ENCODE measurements at places on chromosomes 12 and 14.

- no peak for DNase-seq
These were observed 80.8 kb downstream of the CRACR2A start for GRCh38 chr12:3672113-3672509.

DNA sequence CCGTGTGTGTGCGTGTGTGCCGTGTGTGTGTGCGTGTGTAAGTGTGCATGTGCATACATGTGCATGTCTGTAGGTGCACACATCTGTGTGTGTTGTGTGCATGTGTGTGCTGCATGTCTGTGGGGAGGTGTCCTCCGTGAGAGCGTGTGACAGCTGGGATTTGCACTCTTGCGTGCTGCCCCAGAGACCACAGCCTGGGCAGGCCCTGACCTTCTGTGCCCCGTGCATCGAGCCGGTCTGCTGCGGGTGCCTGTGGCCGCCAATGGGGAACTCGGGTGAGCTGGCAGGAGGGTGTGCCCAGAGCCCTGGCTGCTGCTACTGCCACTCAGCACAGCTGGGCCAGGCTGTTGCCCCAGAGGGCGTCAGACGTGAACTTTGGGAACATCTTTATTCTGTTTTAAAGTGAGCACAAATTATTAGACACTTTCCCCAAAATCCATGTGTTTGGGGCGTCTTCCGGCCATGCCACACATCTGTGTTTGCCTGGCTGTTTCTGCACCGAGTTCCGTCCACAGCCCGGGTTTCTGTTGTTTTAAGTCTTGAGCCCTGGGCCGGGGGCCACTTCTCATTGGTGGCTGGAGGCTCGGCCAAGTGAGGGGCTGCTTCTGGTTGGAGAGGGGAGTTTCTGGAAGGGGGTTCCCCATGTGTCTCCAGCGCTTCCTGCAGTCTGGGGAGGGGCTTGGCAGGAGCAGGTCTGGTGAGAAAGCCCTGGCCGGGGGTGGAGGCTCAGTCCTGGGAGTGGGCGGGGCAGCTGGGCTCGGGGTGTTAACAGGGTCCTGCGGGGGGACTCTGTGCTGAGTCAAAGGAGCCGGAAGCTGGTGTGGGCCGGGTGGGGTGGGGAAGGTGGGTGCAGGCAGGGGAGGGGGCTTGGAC, 7.6 kb downstream of the CEP170B start:
- DNase-seq: no peak

DNA sequence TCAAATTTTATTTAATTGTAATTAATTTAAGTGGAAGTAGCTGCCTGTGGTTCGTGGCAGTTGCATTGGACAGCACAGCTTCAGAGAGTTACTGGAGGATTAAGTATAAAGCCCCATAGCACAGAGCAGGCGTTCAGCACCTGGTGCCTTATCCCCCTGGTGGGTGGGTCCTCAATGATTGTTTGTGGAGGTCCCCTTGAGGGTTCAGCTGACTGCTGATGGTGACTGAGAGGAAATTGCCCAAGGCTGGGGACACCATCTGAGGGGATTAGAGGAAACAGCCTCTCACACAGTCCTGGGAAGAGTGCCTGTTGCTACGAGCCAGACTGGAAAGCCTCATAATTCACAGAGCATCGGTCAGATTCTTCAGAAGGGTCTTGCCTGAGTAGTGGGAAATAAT, 83.4 kb upstream of the NOS1 start:
- DNase-seq: no peak

GRCh38 chr14:60161196-60162107, 3.7 kb downstream of the DHRS7 start:
- no peak for DNase-seq

- DNase-seq: no peak
These were observed 302.7 kb downstream of the CEP128 start for GRCh38 chr14:80638620-80639515.

DNA sequence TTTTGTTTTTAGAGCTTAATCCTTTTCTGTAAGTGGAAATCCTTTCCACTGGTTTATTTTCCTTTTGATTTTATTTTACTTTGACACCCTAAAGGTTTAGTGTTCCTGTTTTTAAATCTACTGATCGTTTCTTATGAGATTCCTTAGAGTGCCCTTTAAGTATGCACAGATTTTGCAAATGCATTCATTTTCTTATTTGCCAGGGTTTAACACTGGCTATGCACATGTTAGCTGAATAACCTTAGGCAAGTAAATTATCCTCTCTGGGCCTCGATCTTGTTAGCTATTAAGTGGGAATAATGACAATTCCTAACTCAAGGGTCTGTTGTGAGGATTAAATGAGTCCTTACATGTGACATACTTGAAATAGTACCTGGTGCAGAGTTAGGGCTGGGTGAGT, 136.0 kb downstream of the BICD1 start:
- DNase-seq: no peak

DNA sequence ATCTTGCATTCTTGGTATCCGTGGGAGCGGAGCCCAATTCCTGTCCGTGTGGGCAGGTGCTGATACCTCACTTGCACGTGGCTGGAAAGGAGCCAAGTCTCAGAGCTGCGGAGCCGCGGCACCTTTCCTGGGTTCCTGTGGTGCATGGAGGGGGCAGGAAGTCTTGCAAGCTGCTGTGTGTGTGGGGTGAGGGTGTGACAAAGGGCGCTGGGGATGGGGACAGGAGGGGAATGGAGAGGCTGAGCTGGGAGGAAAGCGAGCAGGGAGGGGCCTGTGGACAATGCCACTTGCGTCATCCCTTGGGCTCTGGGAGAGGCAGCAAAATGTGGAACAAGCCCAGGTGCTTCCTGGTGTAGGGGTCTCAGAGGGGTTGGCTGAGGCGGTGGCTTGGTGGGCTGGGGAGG, 86.7 kb downstream of the CALM1 start:
- DNase-seq: peak; percentile 26

DNA sequence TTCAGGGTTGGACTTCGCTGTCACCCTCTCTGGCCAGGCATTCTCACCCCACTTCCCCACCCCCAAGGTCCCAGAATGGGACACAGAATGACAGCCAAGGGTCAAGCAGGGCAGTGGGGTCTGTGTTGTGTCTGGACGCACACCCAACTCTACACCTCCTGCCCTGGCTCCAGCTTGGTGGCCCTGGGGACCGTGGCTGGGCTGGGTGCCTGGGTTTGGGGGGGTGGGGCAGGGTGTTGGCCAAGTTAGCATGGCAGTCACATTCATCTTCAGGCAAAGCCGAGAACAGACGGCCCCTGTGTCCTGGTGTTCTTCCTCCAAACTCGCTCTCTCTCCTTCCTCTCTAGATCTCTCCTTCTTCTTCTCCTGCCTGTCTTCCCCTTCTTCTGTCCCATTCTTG, 5.6 kb downstream of the LRP1 start:
- no peak for DNase-seq

GRCh38 chr14:104681689-104682074, 7.7 kb upstream of the INF2 start:
- no peak for DNase-seq

- no peak for DNase-seq
These were observed 1.8 kb downstream of the IFT43 start for GRCh38 chr14:75987201-75987970.

DNA sequence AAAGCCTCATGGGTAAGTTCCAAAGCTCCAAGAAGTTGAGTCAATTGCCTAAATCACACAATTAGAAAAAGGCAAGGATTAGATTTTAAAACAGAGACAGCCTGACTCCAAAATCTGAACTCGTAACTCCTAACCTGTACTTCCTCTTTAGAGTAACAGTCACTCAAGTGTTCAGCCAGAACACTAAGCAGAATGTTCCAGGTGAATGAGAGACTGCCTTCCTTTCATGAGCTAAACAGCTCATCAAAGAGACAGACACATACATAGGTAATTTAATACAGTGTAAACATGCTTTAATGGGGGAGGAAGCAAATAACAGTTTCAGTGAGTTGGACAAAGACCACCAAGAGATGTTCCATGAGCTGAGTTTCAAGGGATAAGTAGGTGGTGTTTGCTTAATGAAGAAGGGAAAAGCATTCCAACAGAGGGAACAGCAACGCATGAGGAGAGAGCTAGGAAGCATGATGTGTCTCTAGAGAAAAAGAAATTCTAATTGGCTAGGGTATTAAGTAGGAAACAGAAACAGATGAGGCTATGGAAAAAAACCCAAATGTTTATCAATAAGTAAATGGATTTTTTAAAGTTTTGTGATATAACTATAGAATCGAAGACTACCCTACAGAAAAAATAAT, 403.9 kb downstream of the MED13L start:
- DNase-seq: no peak

DNA sequence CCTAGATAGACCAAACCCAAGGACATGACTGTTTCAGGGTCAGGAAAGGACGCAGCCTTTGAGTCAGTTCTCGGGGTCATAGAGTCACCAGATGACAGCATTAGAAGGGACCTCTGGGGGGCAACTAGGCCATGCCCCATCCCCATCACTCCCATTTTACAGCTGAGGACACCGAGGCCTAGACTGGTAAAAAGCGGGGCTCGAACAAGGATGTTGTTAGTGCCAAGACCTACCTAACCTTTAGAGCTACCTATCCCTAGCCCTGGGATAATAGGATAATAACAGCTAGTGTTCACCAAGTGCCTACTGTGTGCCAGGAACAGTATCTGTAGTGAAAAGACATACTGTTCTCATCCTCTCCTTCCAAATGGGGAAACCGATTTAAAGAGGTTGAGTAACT, 48.7 kb downstream of the PLEKHG3 start:
- DNase-seq: no peak

- no peak for DNase-seq
These were observed 184.6 kb downstream of the SLC6A15 start for GRCh38 chr12:84727961-84728360.

DNA sequence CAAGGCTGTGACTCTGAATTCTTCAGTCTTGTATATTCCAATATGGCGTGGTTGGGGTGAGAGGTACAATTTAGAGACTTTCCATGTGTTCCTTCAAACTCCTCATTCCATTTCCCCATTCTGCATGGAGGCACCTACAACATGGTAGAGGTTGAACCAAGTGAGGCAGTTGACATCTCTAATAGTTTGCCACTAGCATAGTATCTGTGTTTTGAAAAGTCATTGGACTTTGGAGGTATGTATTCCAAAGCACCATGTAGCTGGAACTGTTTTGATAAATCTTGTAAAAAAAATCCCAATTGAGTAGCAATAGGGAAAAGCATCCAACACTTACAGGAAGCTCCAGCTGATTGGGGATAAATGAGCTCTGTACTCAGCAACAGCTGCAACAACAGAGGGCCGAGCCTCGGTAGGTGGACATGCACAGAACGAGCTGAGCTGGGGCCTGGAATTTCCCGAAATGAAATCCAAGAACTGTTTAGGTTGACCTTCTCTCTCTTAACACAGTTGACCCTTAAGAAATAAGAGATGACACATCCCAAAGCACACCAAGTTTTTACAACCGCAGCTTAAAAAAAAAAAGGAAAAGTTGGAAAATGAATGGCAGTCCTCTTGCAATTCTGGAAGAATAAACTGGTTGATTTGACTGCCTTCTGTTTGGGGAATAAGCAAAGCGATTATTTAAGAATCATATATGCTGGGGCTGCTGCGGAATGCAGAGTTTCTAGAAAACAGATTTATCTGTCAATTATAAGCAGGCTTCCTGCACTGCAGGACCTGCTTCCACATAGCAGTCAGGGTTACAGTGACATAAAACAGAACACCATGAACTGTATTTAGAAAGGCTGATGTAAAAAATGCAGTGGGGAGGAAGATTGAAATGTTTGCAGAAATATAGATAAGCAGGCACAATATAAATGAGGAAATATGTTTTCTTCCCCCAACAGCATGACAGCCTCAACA, 194.6 kb upstream of the KRR1 start:
- no peak for DNase-seq

DNA sequence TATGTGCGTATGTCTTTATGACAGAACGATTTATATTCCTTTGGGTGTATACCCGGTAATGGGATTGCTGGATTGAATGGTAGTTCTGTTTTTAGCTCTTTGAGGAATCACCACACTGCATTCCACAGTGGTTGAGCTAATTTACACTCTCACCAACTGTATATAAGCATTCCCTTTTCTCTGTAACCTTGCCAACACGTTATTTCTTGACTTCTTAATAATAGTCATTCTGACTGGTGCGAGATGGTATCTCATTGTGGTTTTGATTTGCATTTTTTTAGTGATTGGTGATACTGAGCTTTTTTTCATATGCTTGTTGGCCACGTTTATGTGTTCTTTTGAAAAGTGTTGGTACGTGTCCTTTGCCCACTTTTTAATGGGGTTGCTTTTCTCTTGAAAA, 49.7 kb downstream of the FRS2 start:
- DNase-seq: no peak

DNA sequence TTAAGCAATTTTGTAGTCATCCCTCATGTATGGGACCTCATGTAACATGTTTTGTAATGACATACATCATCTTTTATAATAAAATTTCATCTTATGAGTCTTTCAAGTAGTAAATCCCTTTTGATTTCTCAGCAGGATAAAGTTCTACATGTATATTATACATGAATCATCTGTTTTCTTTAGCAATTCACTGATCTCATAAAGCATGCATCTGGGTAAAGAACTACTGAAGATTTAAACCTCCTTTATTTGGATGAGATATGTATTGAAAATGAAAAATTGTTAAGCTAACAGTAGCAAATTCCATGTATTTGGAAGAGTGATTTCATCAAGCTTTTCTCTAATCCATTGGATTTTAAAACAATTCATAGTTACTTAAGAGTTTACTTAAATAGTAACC, 126.9 kb downstream of the KITLG start:
- DNase-seq: no peak

DNA sequence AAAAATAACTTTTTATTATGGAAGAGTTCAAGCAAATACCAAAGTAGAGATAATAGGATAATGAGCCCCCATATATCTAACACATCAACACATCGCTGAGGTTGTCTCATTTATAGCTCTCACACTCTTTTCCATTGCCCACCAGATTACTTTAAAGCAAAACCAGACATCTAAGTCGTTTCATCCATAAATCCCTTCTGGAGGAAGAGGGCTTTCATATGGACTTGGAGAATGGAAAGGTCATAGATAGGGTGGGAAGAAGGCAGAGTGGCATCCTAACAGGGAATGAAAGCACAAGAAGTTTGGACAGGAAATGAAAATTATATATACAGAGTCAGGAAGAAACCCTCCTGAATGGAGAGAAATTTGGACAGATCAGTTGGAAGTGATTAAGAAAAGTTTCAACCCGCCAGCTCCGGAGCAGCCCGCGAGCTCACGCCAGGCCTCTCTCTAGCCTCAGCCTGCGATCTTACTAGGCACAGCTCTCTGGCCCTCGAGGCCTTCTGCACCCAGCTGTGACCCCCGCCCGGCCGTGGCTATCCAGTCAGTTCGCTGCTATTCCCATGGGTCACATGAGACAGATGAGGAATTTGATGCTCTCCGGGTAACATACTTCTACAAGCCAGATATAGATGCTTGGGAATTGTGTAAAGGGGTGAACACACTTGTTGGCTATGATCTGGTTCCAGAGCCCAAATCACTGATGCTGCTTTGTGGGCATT, 48.4 kb upstream of the NID2 start:
- no peak for DNase-seq
